GF-D8 (cell line): ENCODE measurements at places on chromosomes 11 and 22.

DNA sequence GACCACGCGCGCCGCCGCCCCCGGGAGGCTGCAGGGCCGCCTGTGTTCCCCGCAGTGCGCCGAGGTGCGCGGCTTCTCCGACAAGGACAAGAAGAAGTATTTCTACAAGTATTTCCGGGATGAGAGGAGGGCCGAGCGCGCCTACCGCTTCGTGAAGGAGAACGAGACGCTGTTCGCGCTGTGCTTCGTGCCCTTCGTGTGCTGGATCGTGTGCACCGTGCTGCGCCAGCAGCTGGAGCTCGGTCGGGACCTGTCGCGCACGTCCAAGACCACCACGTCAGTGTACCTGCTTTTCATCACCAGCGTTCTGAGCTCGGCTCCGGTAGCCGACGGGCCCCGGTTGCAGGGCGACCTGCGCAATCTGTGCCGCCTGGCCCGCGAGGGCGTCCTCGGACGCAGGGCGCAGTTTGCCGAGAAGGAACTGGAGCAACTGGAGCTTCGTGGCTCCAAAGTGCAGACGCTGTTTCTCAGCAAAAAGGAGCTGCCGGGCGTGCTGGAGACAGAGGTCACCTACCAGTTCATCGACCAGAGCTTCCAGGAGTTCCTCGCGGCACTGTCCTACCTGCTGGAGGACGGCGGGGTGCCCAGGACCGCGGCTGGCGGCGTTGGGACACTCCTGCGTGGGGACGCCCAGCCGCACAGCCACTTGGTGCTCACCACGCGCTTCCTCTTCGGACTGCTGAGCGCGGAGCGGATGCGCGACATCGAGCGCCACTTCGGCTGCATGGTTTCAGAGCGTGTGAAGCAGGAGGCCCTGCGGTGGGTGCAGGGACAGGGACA, 2.7 kb downstream of the NLRP6 start:
- DNase-seq, result no peak

GRCh38 chr11:64369440-64370421, 10.8 kb downstream of the RPS6KA4 start:
- DNase-seq, result no peak

DNA sequence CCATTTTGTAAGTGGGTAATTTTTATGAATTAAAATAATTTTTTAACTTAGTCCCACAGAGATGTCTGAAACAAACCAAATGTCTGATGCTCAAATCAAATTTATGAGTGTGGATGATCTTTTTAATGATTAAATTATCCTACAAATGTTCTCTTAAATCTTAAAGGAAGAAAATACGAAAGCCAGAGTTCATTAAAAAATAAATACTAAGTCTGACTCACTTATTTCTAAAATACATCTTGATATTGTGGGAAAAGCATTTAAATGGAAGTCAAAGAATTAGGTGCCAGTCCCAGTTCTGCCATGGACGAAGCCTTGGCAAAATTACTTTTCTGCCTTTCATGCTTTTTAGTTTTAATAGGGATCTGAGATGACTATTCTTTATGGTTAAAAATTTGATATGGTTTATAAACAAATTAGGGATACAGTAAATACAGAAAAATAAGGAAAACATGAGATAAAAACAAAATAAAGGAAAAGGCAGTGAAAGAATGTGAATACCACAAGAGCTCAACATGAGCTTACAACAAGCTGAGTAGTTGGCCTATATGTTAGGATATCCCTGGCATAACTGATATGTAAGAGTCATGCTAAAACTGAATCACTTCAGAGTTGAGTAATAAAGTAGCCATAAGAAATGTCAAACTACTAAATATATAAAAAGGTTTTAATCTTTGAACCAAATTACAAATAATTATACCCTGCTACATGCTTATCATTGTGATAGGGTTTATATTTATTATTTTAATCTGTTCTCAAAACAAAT, 9.2 kb downstream of the CCDC34 start:
- no peak for DNase-seq

GRCh38 chr11:84740050-84740449, 887.1 kb downstream of the DLG2 start:
- no peak for DNase-seq

- DNase-seq, result no peak
These were observed 106.4 kb downstream of the SERGEF start for GRCh38 chr11:17906436-17906835.

DNA sequence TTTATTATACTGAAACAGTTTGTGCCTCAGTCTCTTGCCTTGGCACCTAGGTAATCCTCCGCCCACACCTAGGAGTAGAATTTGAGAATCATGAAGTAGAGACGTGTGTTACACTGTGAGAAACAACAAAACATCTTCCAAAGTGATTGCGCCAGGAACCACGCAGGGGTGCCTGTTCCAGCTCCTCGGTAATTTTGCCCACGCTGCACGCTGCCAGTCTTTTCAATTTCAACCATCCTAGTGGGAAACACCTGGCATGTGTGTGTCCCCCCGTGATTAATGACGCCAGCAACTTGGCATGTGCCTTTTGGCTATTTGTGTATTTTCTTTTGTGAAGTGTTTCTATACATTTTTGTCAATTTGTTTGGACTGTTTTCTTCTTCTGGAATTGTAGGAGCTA, 919.1 kb downstream of the BRD1 start:
- DNase-seq, result no peak

DNA sequence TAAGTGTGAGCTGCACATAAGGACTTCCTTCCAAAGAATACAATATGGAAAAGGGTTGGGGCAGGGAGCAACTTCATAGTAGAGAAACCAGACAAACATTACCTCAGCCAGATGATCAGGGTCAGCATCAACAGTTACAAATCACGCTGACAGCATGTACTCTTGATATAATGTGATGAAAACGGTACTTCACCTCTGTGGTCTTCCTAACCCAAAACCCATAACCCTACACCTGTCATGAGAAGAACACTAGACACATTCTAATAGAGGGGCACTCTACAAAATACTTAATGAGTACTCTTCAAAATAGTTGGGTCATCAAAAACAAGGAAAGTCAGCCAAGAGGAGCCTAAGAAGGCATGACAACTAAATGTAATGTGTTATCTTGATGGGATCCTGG, 43.9 kb downstream of the RRAS2 start:
- DNase-seq, result no peak

- DNase-seq, result no peak
These were observed 8.1 kb downstream of the MACROD1 start for GRCh38 chr11:64157631-64158394.

- DNase-seq, result no peak
These were observed 696 bp downstream of the KRTAP5-5 start for GRCh38 chr11:1630271-1630670.

DNA sequence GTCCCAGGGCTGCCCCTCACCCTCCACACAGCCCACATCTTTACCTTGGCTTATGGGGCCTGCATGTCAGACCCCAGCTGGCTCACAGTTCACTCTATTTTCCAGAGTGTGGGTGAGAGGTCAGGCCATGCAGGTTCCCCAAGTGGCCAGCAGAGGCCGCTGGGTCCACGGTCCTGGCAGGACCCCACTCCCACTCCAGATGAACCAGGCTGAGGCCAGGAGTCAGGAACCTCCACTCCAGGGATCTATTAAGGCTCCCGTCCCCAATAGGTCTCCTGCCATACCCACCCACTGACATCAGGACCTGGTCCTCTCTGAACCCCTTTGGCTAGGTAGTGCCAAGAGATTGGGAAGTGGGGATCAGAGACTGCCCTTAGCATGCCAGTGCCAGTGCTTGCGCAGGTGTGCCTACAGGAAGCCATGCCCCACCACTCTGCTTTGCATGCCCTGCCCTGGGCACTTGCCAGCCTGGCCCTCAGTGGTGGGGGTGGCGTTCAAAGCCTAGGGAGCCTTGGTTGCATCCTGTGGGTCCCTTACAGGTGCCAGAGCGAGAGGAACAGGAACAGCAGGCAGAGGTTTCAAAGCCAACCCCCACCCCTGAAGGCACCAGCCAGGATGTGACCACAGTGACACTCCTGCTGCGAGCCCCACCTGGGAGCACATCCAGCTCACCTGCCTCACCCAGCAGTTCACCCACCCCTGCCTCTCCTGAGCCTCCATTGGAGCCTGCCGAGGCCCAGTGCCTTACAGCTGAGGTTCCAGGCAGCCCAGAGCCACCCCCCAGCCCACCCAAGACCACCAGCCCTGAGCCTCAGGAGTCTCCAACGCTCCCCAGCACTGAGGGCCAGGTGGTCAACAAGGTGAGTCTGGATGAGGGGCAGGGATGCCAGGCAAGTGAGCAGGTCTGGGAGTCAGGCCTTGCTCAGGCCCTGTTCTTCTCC, 8.3 kb downstream of the SMTN start:
- no peak for DNase-seq

DNA sequence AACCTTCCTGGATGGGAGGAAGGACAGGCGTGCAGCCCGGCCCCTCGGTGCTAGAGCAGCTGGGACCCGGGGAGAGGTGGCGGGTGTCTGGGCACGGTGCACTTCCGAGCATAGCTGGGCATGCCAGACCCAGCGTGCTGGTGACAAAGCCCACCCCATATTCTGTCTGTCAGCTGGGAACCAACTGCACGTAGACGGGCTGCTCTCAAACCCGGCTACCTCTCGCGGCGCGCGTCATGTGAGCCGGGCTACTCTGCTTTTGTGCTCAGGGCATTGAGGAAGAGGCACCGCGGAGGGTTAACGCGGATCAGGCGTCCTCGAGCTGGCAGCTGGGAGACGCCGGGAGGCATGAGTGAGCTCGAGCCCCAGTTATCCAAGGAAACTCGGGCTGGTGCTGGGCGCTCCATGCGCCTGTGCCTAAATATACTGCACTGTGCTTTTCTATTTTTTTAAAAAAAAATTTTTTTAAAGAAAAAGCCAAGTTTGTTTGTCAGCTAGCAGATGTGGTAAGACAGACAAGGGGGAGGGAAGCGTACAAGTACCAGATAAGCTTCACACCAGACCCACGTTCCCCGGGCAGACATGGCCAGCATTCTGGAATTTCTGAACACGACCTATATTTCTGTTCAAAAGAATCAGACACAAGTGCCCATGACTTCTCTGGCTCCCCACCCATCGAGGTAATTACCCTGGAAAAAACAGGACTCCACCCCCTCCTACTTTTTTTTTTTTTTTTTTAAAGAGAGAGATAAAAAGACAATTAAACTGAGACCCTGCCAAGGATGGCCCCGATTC, 425.6 kb downstream of the SHANK2 start:
- DNase-seq, result no peak

GRCh38 chr11:44083906-44084305, 11.6 kb upstream of the EXT2 start:
- DNase-seq, result no peak

DNA sequence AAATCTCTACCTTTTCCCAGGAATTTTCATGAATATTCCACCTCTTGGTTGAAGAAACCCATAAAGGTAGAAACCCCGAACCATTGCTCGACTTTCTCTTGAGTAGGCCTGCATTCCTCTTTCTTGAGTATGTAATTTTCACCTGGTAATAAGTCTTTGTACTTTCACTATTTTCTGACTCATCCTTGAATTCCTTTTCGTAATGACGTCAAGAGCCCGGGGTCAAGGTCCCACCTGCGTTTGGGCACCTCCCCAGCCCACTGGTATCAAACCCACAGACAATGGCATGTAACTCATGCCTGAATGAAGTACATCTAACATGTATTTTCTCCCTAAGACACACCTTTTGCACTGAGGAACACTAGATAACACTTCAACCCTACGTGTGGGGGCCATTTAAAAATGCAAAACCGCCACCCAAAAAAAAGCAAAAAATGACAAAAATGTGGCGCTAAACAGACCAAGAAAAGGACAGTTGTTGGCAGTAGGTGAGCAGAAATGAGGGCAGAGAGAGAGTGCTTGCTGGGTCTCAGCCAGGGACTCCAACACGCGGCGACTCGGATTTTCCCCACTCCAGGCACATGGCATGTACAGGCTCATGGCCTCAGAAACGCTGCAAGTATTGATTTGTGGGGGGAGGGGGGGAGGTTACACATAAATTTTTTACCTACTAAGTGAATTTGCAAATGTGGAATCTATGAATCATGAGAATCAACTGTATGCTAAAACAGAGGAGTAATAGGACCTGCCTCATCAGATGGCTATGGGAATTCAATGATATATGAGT, 4.1 kb upstream of the C11orf24 start:
- DNase-seq, result no peak

DNA sequence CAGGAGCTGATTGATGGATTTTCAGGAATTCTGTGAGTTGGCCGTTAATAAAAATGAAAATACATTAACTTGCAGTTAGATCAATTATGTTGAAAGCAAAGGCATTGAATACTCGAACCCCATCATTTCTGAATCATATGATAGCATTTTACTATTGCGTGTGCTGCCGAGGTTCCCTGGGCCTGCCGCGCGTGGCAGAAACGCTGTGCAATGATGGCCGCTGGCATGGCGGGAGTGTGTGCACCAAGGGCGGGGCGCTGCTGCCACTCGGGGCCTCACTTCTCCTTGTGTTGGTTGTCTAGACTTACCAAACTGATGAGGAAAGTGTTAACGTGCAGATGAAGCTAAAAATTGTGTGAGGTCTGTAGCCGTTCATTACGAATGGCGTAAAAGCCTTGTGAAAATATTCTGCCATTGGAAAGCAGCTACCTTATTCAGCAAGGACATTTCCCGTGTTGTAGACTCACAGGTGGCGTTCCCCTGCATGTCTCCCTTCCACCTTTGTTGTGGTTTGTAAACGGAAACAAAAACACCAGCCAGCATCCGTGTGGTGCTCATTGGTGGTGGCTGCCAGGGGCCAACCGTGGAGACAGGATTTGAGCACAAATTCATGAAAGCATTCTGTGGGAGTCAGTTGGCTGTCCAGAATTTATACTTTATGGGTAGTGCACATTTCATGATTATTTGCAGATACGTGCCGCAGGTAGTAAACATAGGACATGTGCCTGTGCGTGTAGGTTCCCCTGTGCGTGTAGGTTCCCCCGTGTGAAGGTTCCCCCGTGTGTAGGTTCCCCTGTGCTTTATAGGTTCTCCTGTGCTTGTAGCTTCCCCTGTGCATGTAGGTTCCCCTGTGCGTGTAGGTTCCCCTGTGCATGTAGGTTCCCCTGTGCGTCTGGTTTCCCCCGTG, 5.9 kb upstream of the GRAMD4 start:
- DNase-seq, result no peak

DNA sequence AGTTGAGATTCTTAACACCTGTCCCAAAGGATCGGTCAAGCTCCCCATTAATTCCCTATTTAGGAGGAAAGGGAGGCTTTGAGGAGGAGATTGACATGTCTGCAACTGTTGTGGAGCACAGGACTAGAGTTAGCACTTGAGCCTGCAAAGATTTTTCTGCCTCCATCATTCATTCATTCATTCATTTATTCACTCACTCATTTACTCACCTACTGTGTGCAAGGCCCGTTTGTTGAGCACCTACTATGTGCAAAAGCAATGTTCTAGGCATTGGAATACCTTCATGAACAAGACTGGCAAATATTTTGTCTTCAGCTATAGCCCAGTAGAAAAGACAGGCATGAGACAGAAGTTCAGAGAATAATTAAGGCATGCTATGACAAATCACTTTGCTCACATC, 43.2 kb upstream of the CD82 start:
- DNase-seq, result no peak

- DNase-seq, result no peak
These were observed 30.2 kb upstream of the TMPRSS5 start for GRCh38 chr11:113736323-113736722.

- DNase-seq, result no peak
These were observed 15.2 kb downstream of the PRPF19 start for GRCh38 chr11:60891103-60891741.
